ENCODE measurements at places on chromosomes 12 and 14. TPM values are rescaled to one million over a fixed set of nuclear protein-coding genes. Genes with fewer than 3 reads are reported as not detected.

DNA sequence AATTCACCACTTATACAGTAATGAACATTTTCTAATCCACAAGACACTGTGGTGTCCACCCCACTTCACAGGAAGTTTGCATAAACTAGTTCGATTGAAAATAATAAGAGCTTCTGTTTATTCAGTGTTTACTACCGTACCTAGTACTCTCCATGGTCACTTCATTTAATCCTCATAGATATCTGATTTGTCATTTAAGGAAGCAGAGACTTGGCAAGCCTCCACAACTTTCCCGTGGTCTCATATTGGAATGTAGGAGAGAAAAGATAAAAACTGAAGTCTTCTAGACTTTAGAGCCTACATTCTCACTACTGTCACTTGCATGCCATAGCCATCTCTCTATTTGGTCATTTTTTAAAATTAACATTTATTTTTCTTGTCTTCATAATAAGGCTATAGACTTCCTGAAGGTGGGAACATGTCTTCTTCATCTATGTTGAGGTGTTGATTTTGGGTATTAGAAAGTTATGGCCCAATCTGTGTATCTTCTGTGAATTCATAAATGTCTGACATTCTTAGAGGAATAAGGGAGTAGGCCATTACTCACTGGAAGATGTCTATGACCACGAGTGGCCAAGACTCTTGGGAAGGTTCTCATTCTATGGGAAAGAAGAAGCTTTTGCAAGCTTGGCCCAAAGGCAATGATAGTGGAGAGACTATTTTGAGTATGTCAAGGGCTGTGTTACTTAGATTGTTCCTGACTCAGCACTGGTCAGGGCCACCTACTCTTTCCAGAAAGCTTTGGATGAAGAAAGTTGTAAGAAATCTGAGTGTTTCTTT lies 423.7 kb downstream of the LRIG3 start:
- DNase-seq: no peak

- no peak for DNase-seq
Observed at GRCh38 chr12:6542209-6543009, 8.1 kb downstream of the GAPDH start.

DNA sequence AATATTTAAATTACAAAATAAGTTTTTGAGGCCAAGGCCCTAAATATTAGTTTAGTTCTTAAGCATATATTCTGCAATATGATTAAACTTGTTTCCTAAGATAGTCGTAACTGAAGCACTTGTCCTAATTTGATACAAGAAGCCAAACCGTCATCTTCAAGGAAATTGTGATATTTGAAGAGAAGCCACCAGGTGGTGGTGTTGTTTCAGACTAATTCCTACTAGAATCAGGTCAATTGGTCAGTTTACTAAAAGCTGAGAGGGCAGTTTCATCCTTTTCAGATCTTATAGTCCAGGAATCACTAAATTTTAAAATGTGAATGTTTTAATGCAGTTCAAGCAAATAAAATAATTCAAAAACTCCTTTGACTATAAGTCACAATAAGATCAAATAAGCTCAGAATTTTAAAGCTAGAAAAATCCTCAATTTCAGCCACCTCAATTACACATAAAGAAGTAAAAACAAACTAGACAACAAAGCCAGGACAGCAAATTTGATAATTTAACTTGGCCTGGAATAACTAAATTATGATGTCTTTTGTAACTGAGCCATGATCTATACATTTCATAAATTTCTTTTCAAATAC lies 7.1 kb upstream of the ARL1 start:
- DNase-seq: no peak

The OVCH1 gene
- not detected for total RNA-seq

The MFAP5 gene
- 0.75 TPM for total RNA-seq

The OAS3 gene
- 23.3 TPM for total RNA-seq

The TMEM63C gene
- total RNA-seq: under 0.01 TPM

All from epithelial cell of proximal tubule (primary cell).